ENCODE measurements at places on chromosomes 5 and 9.

GRCh38 chr9:115286411-115286810 is 168.5 kb upstream of the TNC start:
- no peak for DNase-seq

GRCh38 chr5:170154297-170154696 is 48.6 kb downstream of the FOXI1 start:
- DNase-seq: no peak

GRCh38 chr9:20378851-20379250 is 243.4 kb downstream of the MLLT3 start:
- no peak for DNase-seq

DNA sequence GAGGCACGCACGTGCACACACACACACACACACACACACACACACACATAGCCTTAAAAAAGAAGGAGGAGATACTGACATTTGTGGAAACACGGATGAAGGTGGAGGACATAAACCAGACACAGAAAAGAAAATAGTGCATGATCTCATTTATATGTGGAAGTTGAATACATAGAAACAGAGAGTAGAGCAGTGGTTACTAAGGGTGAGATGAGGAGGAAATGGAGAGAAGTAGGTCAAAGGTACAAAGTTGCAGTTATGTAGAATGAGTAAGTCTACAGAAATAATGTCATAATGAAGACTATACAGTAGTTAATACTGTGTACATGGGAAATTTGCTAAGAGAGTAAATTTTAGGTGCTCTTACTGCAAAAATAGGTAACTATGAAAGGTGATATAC is 412.2 kb upstream of the CDH9 start:
- DNase-seq: no peak

- no peak for DNase-seq
These were observed 793.9 kb downstream of the SEMA5A start for GRCh38 chr5:8751971-8752370.

DNA sequence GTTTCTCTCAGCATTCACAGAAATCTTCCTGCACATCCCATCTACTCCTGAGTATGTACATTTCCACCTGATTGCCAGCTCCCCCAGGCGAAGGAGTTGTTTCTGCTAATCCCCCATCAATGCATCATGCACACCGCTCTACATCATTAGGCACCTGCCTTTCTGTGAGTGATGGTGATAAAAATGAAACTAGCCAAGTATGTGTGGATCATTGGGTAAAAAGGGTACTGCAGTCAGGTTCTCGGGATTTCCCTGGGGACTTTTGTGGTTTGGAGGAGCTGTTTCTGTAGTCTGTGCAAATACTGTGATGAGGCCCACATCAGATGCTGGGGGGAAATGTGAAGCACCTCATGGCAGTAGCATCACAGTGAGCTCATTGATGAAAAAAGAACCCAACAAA is 30.4 kb downstream of the CAMK4 start:
- DNase-seq: no peak

- DNase-seq: no peak
These were observed 30.9 kb upstream of the GLDC start for GRCh38 chr9:6676254-6676921.

DNA sequence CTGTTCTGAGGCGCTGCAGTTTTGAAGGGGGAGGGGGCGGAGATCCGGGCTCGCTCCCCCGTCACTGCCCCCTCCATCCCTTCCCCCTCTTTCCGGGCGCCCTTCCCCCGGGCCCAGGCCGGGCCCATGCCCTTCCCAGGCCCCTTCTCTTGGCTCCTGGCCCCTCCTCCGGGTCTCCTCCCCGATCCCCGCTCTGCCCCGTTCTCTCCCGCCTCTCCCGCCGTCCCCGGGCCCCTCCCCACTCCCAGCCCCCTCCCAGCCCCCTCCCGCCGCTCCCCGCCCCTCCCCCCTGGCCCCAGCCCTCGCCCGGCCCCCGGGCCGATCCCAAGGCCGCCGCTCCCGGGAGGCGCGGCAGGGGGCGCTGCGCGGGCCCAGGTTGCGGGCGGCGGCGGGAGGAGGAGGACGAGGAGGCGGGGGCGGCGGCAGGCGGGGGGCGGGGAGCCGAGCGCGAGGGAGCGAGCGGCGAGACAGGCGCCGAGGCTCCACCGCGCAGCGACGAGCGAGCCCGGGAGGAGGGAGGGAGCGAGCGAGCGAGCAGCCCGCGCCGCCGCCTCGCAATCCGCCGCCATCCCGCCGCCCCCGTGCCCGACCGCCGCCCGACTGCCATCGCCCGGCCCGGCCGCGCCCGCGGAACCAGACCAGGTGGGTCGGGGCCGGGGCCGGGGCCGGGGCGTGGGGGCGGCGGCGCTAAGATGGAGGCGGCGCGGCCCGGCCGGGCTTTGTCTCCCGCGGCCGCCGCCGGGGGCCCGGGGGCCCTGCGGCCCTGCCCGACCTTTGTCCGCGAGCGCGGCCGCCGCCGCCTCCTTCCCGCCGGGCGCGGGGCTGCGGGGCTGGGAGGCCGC is at the start of gene PRRC2B:
PRRC2B (plus strand) TSS at position 465 of the 842 bp plus-strand sequence. CDS start 36,059 bp downstream, outside the sequence.
- DNase-seq: peak; percentile 75

DNA sequence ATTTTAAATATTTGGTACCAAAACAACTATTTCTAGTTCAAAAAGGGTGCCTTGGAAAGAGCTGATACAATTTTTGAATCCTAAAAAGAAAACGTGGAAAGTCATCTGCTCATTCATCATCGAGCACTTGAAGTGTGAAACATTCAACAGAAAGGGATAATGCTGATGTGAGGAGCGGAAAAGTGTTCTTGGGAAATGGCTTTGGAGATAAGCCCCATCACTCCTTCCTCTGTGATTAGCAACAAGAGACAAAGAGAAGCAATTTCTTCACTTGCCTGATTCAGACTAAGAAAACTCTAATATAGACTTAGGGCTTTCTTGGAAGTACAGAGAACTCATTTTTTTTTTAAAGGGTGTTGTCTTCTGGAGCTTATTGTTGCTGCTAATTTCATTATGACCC is 74.9 kb downstream of the C9orf152 start:
- DNase-seq: no peak

- no peak for DNase-seq
These were observed 77.7 kb downstream of the DNAH5 start for GRCh38 chr5:13866792-13867191.

- no peak for DNase-seq
These were observed 79.1 kb downstream of the AOPEP start for GRCh38 chr9:94805585-94805984.

- DNase-seq: no peak
These were observed 92.2 kb downstream of the ADAMTSL1 start for GRCh38 chr9:18566121-18566520.
